Urinary bladder (tissue), 4 donors: ENCODE measurements at places on chromosomes 6 and 20.

GRCh38 chr6:169075915-169076654 is 177.6 kb downstream of the THBS2 start:
- no peak for DNase-seq

GRCh38 chr6:36436466-36436865 is 6.2 kb downstream of the PXT1 start:
- DNase-seq = no peak

- no peak for DNase-seq
Observed at GRCh38 chr6:44976677-44977641, 351.2 kb upstream of the RUNX2 start.

- no peak for DNase-seq
Observed at GRCh38 chr6:11294228-11294627, 61.8 kb upstream of the NEDD9 start.

DNA sequence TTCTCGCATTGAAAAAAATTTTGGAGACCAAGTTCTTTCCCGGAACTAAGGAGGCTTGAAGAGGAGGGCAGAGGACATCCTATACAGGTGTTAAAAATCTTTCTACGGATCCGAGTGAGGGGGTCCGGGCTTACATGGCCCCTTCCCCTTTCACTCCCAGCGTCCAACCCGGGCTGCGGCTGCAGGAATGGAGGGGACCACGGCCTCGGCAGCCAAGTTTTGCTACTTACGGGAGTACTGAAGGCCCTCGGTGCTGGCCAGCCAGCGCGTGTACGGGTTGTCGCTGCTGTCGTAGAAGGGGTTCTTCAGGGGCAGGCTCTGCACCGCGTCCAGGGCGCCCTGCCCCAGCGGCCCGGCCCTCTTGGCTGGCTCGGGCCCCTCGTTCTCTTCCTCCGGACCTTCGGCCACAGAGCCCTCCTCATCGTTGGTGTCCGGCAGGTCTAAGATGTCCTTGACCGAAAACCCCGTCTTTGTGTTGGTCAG is 642 bp downstream of the NKX2-2 start:
- DNase-seq = no peak

DNA sequence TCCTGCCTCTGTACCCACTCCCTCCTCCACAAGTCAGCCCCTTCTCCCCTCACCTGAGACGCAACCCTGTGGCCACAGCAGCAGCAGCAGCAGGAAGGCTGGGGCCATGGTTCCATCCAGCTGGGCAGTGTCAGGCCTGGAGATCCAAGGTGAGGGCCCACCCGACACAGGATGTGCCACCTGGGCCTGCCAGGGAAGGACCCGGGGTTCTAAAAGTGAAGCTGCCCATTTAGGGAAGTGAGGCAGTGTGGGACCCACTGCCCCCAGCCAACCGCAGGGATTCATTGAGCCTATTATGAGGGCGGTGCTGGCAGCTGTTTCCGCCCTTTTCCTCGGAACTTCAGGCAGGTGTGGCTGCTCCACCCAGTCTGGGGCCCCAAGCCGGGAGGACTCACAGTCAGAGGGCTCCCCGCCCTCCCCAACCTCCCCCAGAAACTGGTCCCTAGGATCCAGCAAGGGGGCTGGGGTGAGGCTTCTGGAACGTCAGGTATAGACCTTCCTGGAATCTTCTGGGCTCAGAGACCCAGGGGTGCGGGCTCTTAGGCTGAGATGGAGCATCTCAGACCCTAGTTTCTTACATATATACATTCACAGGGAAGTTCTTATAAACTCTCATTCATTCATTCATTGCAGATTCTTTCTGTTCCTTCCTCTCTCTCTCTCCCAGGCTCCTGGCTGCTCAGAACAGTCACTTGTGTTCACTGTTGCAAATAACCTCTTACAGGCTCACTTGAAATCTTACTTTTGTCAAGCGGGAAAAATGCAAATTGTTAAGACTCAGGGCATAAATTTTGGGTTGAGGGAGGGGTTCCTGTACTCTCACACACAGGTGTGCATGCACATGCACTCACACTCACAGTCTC is at the start of gene TREML2:
TSS of gene TREML2 (minus strand) at position 249 of the 863 bp plus-strand sequence. CDS start at position 108, 141 bp downstream.
- no peak for DNase-seq

GRCh38 chr6:139602577-139602976 is 228.1 kb upstream of the CITED2 start:
- no peak for DNase-seq
